ENCODE measurements at places on chromosomes 5 and 9. TPM values are rescaled to one million over a fixed set of nuclear protein-coding genes. Genes with fewer than 3 reads are reported as not detected.
A peak's percentile ranks its signal among the peaks of the same experiment; 100 is the strongest.

GRCh38 chr5:158643840-158644239 is 455.9 kb downstream of the EBF1 start:
- H3K4me1 ChIP-seq = no peaks in the 10 kb centered on the region
- no peaks in the 10 kb centered on the region for H3K36me3 ChIP-seq
- H3K27ac ChIP-seq = no peak overlapping the region
- no peaks in the 10 kb centered on the region for H3K27me3 ChIP-seq

DNA sequence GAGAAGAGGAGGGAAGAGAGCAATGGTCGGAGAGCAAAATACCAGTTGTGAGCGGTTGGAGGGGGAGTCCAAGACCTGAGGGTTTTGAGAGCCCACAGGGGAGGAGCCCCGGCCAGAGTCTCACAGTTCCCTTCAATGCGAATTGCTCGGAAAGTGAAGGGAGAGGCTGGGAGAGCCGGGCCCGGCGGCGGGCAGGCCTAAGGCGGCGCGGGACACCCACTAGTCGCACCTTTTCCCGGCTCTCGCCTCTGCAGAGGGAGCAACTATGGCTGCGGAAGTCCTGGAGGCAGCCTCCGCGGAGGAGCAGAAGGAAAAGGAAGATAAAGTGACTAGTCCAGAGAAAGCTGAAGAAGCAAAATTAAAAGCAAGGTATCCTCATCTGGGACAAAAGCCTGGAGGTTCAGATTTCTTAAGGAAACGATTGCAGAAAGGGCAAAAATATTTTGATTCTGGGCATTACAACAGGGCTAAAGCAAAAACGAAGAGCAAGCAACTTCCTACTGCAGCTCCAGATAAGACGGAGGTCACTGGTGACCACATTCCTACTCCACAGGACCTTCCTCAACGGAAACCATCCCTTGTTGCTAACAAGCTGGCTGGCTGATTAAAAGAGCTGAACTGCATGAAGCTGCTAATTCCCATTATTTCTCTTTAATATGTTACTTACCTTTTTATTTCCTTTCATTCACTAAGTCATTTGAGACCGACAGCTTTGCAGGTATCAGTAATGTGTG is 6.5 kb upstream of the BTNL3 start:
- peaks cover 4% of the 10 kb centered on the region for H3K4me1 ChIP-seq
- no peaks in the 10 kb centered on the region for H3K27me3 ChIP-seq
- DNase-seq = no peak

DNA sequence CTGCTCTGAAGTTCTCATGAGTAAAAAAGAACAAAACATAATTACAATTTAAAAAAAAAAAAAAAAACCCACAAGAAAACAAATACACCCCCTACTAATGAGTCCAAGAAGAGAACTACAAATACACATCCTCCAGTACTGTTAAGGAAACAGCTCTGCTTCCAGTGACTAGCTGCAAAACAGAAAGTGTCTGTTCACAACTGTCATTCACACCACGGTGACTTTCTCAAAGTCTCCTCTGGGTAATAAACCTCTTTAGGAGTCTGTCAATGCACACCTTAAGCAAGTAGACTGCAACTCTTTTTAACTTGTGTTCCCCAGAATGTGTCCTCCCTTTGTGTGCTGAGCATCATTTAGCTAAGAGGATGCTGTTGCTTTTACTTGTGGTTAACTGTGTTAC is 6.2 kb downstream of the REEP5 start:
- no peaks in the 10 kb centered on the region for H3K27me3 ChIP-seq
- peaks cover 11% of the 10 kb centered on the region for H3K36me3 ChIP-seq
- no peak overlapping the region for H3K27ac ChIP-seq
- peaks cover 91% of the 10 kb centered on the region for H3K4me1 ChIP-seq
- H3K4me3 ChIP-seq = no peak overlapping the region

- DNase-seq = no peak
- no peaks in the 10 kb centered on the region for H3K27me3 ChIP-seq
- peaks cover 27% of the 10 kb centered on the region for H3K36me3 ChIP-seq
- H3K4me1 ChIP-seq = peaks cover 78% of the 10 kb centered on the region
Observed at GRCh38 chr9:708182-708550, 133.3 kb upstream of the DMRT1 start.

GRCh38 chr5:150313921-150314716 is 11.4 kb upstream of the ARSI start:
- no peaks in the 10 kb centered on the region for H3K27me3 ChIP-seq
- no peak for DNase-seq
- no peak overlapping the region for H3K27ac ChIP-seq
- H3K4me1 ChIP-seq = no peaks in the 10 kb centered on the region

- no peak overlapping the region for H3K4me3 ChIP-seq
- H3K36me3 ChIP-seq = no peaks in the 10 kb centered on the region
- no peak for DNase-seq
- H3K27ac ChIP-seq = no peak overlapping the region
Observed at GRCh38 chr9:1962588-1963106, 52.5 kb upstream of the SMARCA2 start.

GRCh38 chr9:88927510-88927909 is 63.8 kb upstream of the S1PR3 start:
- H3K4me1 ChIP-seq = no peaks in the 10 kb centered on the region
- H3K27ac ChIP-seq = no peak overlapping the region
- no peaks in the 10 kb centered on the region for H3K36me3 ChIP-seq
- H3K4me3 ChIP-seq = no peak overlapping the region
- DNase-seq = no peak

DNA sequence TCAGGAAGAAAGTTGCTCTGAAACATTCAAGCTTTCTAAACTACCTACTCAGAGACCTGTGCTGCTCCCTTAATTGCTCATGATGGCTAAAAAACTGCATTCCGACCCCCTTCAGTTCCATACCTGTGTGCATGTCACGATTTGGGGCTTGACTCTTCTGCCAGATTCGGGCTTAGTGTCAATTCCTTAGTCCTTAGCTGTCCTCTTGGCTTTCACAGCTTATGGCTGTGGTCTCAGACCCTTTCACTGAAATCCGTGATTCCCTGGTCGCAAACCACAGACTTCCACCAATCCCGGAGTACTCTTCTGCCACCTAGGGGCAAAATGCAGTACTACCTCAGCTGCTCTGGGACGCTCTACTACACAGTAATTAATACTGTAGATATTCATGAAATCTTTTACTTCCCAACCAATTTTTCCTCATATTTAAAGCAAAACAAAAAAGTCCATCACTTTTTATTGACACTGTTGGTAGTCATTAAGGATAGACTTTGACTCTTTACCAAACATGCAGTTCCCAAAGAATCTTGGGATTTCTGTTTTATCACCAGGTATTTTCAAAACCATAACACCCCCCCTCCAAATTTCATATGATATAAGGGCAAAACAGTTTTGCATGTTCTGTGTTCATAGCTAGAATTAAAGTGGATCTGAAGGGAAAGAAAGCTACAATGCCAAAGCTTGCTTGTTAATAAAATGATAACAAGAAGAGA is 617.4 kb downstream of the SLCO4C1 start:
- H3K4me1 ChIP-seq = no peaks in the 10 kb centered on the region
- no peak overlapping the region for H3K27ac ChIP-seq
- peak; percentile 60 for DNase-seq

DNA sequence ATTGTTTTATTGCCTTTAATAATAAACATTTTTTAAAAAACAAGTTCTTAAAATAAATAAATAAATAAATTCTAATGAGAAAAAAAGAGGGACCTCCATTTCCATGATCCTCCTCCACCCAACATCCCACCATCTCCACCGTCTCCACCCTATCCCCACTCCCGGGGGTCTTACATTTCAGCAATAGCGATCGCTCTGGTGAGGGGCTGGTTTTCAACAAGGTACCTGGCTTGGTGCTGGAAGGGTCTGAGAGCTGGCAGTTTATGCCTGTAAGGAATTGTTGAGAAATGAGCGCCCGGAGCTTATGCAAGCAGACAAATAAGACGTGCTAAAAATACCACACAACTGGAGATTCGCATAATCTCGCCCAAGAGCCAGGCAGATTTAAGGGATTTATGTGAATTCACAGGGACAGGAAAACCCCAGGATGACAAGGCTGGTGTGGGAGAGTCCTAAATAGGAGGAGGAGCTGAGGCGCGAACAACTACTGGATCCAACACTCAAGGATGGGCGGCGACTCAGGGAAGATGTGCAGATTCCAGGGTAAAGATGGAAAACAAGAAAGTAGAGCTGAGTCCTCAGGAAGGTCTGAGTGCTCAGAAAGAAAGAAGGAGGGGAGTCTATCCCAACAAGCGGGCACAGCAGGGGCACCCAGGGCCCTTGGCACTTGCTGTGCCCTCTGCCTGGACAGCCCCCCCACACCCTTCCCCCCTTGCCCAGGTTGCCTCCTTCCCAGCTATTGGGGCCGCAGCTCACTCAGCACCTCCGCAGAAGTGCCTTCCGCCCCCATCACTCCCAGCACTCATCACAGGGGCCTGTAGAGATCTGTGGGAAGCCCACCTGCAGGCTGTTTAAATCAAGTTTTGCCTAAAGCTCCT is 27.0 kb downstream of the TRIM14 start:
- no peak overlapping the region for H3K4me3 ChIP-seq
- no peak overlapping the region for H3K27ac ChIP-seq
- no peaks in the 10 kb centered on the region for H3K27me3 ChIP-seq
- peaks cover 11% of the 10 kb centered on the region for H3K4me1 ChIP-seq
- DNase-seq = no peak

DNA sequence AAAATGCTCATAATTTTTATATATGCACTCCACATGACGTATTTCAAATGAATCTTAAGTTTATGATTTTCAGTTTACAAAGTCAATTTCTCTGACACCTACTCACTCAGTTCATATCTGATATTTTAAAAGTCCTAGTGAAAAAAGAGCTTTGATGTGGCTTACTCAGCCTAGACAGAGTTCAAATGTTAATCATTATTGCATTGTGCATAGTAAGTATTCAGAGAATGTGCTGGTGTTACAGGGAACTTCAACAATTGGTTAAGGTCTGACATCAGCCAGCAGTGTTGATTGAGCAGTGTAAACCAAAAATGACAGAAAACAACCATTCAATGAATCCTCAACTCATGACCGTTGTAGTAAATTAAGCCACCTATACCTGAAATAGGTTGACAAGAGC is 147.2 kb upstream of the LHFPL2 start:
- no peaks in the 10 kb centered on the region for H3K36me3 ChIP-seq
- no peak overlapping the region for H3K4me3 ChIP-seq
- no peak for DNase-seq
- H3K27me3 ChIP-seq = no peaks in the 10 kb centered on the region
- no peak overlapping the region for H3K27ac ChIP-seq

DNA sequence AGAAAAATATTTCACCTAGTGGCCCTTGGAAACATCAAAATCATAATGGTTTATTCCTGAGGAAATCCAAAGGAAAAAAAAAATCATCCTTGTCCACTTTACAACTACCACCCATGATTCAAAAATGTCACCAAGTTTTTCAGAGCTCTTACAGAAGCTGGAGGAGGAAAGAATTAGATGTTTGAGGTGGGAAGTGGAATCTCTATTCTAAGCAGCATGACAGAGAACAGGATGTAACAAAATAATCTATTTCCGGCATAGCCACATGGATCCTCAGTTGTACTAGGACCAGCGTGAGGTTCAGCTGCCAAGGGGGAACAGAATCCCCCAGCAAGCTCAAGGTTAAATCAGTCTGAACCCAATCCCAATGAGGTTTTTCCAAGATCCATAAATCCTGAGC is 40.2 kb downstream of the FBXW11 start:
- H3K4me1 ChIP-seq = peaks cover 36% of the 10 kb centered on the region
- no peak overlapping the region for H3K4me3 ChIP-seq
- H3K27ac ChIP-seq = no peak overlapping the region
- no peaks in the 10 kb centered on the region for H3K36me3 ChIP-seq

GRCh38 chr5:6525910-6526309 is 77.3 kb downstream of the UBE2QL1 start:
- H3K36me3 ChIP-seq = no peaks in the 10 kb centered on the region
- no peak overlapping the region for H3K4me3 ChIP-seq
- peaks cover 20% of the 10 kb centered on the region for H3K27me3 ChIP-seq
- no peaks in the 10 kb centered on the region for H3K4me1 ChIP-seq
- H3K27ac ChIP-seq = no peak overlapping the region

DNA sequence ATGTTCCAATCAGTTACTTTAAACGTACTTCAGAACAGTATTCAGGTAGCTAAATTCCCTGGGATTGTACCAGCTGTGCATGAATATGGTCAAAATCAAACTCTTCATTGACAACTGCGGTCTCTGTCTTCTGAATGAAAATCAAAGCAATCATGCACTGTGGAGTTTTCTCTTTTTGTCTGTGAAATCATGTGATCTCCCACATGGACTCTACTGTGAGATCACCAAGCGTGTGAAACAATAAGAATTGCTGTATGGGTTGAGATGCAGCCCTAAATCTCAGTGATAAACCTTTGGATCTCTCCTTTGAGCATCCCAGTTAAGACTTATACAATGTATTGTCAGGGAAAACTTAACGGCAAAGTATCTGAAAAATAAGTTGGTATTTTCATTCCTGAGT is 6.1 kb downstream of the NRG2 start:
- no peaks in the 10 kb centered on the region for H3K36me3 ChIP-seq
- H3K27ac ChIP-seq = no peak overlapping the region
- no peak overlapping the region for H3K4me3 ChIP-seq
- peaks cover 35% of the 10 kb centered on the region for H3K4me1 ChIP-seq
- DNase-seq = no peak

GRCh38 chr5:141478321-141478945 is 2.7 kb downstream of the PCDHGC3 start:
- peak; percentile 88 for DNase-seq
- peak overlapping the region; percentile 63 for H3K4me3 ChIP-seq
- peaks cover 17% of the 10 kb centered on the region for H3K4me1 ChIP-seq
- no peaks in the 10 kb centered on the region for H3K36me3 ChIP-seq
- H3K27me3 ChIP-seq = peaks cover 51% of the 10 kb centered on the region

DNA sequence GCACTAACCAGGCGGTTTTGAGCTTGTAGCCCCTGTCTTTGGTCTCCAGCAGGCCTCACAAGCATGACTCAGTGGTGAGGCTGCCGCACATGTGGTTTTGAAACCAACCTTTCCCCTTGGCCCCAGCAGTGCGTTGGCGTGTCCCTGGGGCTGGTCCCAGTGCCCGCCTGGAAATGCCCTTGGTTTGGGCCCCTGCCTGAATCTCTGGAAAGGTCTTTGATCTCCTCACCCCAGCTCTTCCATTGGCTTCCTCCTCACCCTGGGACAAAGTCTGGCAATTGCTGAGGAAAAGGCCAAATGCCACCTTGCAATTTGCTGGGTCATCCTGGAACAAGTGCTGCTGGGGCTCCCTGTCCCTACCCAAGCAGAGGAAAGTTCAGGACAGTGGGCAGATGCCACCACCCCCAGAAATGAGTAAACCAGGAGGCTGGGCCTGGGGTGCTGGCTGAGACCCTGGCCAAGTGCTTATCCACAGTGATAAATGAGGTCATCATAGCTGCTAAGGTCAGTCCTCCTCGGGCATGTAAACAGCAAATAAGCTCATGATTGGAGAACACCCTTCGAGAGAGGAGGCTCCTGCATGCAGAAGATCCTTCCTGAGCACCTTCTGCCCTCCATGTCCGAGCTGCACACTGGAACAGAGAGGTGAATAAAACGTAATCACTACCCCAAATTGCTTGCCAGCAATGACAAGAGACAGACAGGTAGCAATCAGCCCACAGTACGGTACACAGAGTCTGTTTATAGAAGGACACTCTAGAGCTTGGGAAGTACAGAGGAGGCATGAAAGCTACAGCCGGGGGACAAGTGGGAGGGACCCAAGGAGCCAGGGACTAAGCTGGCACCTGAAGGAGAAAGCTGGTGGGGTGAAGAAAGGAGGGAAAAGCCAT is 98.9 kb upstream of the CPEB4 start:
- H3K4me3 ChIP-seq = no peak overlapping the region
- H3K36me3 ChIP-seq = no peaks in the 10 kb centered on the region
- no peak overlapping the region for H3K27ac ChIP-seq
- no peak for DNase-seq
- H3K27me3 ChIP-seq = no peaks in the 10 kb centered on the region
- H3K4me1 ChIP-seq = peaks cover 13% of the 10 kb centered on the region

The CAMK2A gene
- polyA plus RNA-seq = 0.06 TPM

The CXCL14 gene
- 51.6 TPM for polyA plus RNA-seq

The ENG gene
- polyA plus RNA-seq = 21.5 TPM

The SLC1A1 gene
- polyA plus RNA-seq = 2.7 TPM

The RALGDS gene
- polyA plus RNA-seq = 20.5 TPM

The SLC6A7 gene
- polyA plus RNA-seq = not detected

The NPR2 gene
- 11.4 TPM for polyA plus RNA-seq

The IL4 gene
- not detected for polyA plus RNA-seq
